ENCODE measurements at places on chromosomes 2 and 18. TPM values are rescaled to one million over a fixed set of nuclear protein-coding genes. Genes with fewer than 3 reads are reported as not detected.

Gene REEP1
- 1.0 TPM for total RNA-seq

Gene MYOM1
- total RNA-seq = 10.1 TPM

Gene PLEKHH2
- total RNA-seq = 1.4 TPM

Gene CD207
- total RNA-seq = not detected

Gene TMEM237
- total RNA-seq = 2.0 TPM

Gene WDR54
- total RNA-seq = 1.7 TPM

Gene CAPN14
- 0.08 TPM for total RNA-seq

Gene REG3G
- total RNA-seq = 0.28 TPM

Gene TLX2
- not detected for total RNA-seq

Gene PCARE
- total RNA-seq = not detected

Gene ZC3H6
- 3.7 TPM for total RNA-seq

Gene ALMS1
- total RNA-seq = 18.3 TPM

Gene CHRNG
- not detected for total RNA-seq

Gene RAB27B
- total RNA-seq = 4.5 TPM

Gene ZAP70
- total RNA-seq = 1.4 TPM

Gene CLEC4F
- total RNA-seq = 0.19 TPM

Gene ST6GAL2
- 3.6 TPM for total RNA-seq

Gene ANKRD30B
- total RNA-seq = not detected

Gene OLA1
- 23.4 TPM for total RNA-seq

Gene OR6B2
- not detected for total RNA-seq

Gene FIGLA
- not detected for total RNA-seq

Gene ABCB11
- total RNA-seq = 74.3 TPM

Gene VAMP5
- total RNA-seq = 9.7 TPM

Gene SLC14A1
- 1.0 TPM for total RNA-seq

Gene KIF5C
- total RNA-seq = 0.14 TPM

Gene G6PC2
- total RNA-seq = not detected

Gene SGO2
- total RNA-seq = 14.9 TPM

Gene DHRS9
- 0.93 TPM for total RNA-seq

Data from liver (tissue), 10 donors.